Fibroblast of skin of scalp (primary cell): ENCODE measurements at places on chromosomes 2 and 18.

- peak; percentile 51 for DNase-seq
Observed at GRCh38 chr18:44884431-44884830, 203.7 kb downstream of the SETBP1 start.

DNA sequence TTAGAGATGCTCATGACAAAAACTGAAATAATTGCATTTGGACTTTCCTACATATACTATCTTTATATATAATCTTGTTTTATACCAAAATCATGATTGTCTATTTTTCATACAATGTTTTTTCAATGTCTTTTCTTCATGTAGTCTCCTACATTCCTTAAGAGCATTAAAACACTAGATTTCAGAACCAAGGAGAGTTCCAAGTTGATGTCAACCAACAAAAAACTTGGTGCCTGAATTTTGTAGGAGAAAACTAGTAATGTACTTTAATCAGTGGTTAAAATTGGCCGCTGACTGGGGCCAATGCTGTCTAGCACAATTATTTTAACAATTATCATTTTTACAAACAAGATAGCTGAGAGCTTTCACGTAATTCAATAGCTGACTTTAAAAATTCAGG lies 678.8 kb downstream of the DCC start:
- DNase-seq, result peak; percentile 6

- no peak for DNase-seq
Observed at GRCh38 chr2:108614659-108615058, 80.4 kb downstream of the LIMS1 start.

GRCh38 chr2:162092008-162092390 lies 18.0 kb upstream of the DPP4 start:
- DNase-seq, result no peak

- DNase-seq, result no peak
Observed at GRCh38 chr2:23159746-23160405, 225.1 kb upstream of the KLHL29 start.

GRCh38 chr18:65279668-65280305 lies 471.0 kb upstream of the CDH7 start:
- no peak for DNase-seq

DNA sequence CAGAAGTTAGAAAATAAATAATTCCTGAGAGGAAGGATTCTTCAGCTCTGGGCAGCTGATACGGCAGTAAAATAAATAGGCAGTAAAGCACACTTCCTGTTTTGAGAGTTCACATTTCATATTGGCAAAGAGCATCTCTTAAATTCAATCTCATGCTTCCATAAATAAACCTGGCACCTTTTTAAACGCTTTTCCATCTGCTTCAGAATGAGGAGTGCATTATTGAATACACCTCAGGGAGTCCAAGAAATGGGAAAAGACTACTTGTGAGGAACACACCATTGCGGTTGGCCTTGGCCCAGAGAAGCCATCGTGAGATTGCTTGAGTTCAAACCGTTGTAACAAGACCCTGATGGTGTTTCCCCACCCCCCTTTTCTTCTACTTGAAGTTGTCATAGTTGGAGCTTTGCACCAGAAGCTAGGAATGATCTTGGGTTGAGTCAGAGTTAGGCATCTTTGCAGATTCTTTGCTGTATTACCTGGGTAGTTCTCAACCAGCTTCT lies 123.9 kb downstream of the RDH14 start:
- DNase-seq, result peak; percentile 19

GRCh38 chr2:64932371-64933216 lies 56.6 kb upstream of the SLC1A4 start:
- DNase-seq, result no peak

DNA sequence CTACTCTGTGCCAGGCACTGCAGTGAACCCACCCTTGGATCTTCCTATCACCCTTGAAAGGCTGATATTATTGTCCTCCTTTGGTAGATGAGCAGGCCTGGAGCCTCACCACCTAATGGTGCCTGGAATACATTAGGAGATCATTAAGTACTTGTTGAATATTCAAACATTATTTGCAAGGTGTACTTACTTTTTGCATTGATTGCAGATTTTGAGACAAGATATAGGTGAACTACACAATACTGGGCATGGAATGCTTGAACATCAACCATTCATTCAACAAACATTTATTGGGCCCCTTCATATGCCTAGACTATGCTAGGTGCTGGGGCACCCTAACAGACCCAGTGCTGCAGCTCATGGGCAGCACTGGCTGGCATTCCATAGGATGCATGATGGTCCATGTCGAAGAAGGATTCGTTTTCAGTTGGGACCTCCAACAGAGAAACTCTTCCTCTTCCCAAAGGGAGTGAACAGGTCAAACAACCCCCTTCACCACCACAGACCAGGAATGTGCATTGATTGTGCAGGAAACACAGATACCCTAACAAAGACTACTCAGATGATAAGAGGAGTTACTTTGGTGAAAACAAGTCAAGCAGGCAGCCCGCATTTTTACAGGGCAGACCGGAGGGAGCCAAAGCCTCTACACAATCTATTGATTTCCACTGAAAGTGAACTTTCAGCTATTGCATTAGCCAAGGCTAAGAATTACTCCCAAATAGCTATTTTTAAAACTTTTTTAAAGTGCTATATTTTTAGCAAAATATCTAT lies 149.6 kb upstream of the SH3BP4 start:
- no peak for DNase-seq

DNA sequence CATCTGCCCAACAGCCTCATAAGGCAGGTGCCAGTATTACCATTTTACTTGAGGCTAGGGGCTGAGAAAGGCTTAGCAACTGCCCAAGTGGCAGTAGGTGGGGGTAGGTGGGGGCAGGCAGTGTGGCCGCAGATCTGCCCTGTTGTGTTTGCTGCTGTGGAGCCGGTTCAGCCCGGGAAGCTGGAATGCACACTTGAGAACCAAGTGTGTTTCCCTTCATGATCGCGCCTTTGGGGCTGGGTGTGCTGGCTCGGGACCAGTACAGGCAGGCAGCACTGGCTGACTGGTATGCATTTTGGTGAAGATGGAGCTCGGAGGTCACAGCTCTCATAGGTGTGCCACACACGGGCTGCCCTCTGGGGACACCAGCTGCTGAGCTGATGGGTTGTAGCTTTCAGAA lies 85.1 kb downstream of the CABLES1 start:
- no peak for DNase-seq

- peak; percentile 49 for DNase-seq
Observed at GRCh38 chr18:45291621-45292615, 323.4 kb upstream of the SLC14A2 start.

DNA sequence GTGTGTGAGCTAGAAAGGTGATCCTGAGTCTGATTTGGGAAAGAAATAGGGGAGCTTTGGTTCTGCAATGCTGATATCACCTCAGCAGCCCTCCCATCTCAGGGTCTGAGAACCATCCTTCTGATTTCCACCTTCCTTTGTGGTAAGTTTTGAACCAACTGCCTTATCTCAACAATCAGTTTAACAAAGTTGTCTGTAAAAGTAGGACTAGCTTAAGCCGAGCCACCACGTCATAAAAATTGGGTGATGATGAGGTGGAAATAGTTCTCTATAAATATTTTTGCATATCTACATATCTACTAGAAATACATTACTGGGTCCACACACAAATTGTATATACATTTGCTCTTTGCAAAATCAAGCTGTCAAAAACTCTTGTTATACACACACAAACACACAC lies 1.1 kb downstream of the SULT1C4 start:
- no peak for DNase-seq

DNA sequence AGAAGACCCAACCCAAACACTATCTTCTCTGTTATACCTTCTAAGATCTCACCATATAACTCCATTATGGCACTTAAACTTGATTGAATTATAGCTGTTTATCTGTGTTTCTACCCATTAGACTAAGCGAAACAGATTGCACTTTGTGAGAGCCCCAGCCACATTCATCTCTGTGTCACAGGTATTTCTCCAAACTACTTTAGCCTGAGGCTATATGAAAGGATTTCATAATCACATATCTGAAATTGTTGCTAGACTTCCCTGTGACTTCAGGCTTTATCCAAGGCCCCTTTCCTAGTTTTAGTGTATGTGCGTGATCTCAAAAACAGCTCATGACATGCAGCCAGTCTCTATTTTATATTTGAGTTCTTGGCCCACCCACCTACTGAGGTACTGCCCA lies 745.0 kb upstream of the ACVR2A start:
- DNase-seq, result no peak
